Pancreas (tissue), 10 donors: ENCODE measurements at places on chromosomes 1 and 21.

DNA sequence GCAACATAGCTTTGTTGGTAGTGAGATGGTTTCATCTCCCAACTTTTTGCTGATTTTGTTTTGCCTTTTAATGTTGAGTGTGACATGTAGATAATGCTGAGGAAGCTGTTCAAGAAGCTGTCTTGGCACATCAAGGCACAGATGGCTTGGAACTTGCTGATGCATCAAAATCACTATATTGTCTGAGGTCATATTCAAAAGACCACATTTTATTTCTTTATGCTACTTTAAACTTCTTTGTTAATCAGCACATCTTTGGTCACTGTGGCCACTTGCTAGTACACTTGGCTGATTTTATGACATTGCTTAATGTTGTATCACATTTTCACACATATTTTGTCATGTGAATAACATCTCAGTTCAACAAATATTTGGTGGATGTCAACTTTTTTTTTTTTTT is 87.1 kb upstream of the BCL10 start:
- no peak for DNase-seq

GRCh38 chr1:210654176-210654981 is 325.7 kb downstream of the HHAT start:
- no peak for DNase-seq

- no peak for DNase-seq
These were observed 100.5 kb upstream of the COA6 start for GRCh38 chr1:234272656-234273312.

DNA sequence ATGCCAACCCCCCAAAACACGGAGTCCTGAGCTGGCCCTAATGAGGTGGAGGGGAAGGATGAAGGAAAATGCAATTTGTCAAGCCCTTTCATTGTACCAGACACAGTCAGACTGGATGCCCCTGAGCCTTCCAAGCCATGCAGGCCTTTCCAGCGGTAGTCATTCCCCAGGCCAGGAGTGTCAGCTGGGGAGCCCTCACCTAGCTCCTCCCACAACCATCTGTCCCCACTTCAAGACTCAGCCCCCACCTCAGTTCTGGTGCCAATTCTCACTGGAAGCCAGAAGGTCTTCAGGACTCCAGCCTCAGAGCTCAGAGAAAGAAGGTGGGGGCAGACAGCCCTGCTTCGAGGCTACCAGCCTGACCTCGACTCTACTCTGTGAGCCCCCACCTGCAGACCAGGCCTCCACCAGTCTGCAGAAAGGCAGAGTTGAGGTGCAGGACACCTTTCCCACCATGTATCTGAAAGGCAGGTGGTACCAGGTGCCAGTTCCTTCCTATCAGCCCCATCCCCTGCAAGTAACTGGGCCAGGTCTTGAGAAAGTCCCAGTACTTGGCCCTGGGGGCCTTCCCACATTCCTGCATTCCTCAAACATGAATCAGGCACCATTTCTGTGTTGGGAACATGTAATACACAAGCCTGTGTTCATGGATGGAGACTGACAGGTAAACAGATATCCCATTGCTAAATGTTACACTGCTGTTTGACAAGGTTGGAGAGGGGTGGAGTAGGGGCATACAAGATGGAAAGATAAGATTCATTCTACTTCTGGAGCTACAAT is 180.6 kb upstream of the EDN2 start:
- DNase-seq: no peak

GRCh38 chr21:38434913-38435533 is 63.3 kb downstream of the ERG start:
- no peak for DNase-seq
